NCI-H774 (cell line): ENCODE measurements at places on chromosomes 11 and 22.

GRCh38 chr11:125990244-125990643 lies 44.4 kb downstream of the VSIG10L2 start:
- no peak for DNase-seq

- no peak for DNase-seq
Measured at GRCh38 chr11:110903830-110904229, 191.6 kb upstream of the ARHGAP20 start.

- no peak for DNase-seq
Measured at GRCh38 chr22:28768701-28769393, 3.6 kb upstream of the CCDC117 start.

- no peak for DNase-seq
Measured at GRCh38 chr11:64327993-64328392, 10.1 kb downstream of the PRDX5 start.

GRCh38 chr11:17672469-17672868 lies 46.9 kb upstream of the MYOD1 start:
- DNase-seq = no peak

DNA sequence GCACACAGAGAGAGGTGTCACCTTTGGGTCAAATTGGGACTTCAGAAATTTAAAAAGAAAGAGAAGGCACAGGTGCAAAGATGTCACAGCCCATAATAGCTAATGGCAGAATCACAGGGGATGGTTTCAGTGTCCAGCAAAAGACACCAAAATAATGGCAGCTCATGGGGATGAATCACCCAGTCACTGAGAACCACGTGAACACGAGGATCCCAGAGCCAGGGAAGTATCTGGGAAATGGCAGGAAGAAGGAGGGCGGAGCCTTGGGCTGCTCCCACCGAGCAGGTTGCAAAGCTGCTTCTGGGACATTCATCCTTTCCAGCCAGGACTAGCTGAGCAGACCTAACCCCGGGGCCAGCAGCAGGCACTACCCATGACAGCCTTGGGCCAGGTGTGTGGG lies 45.6 kb downstream of the TRMU start:
- no peak for DNase-seq

- no peak for DNase-seq
Measured at GRCh38 chr11:57331720-57332119, 4.0 kb downstream of the SSRP1 start.

DNA sequence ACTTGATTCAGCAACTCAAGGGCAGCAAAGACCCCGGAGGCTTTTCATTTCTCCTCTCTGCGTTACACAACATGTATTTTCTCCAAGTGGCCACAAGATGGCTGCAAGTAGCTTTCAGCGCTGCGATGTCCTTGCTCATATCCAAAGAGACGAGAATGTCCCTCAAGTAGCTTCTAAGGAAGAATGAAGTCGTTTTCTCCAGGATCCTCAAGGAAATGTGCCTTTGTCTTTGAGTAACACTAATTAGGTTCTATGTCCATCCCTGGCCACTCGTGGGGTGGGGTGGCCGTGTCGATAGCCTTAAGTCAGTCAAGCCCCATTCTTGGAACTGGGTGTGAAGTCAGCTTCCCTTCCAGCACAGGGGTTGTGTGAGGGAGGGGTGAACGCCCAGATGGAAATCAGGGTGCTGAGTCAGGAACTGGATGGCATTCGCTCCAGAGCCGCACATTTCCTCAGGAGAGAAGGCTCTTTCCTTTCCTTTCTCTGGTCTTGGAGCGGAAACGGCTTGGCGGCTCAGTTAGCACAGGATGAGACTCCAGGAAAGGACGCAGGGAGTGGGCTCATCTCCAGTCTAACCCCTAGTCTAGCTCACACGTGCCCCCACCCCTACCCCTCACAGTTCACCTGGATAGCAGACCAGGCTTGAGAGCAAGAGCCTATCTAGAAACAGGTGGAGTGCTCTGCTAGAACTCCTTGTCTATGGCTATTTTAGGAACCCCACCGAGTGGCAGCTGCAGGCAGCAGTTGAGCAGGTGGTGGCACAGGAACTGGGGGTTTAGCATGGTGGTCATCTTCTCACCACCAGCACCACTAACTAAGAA lies 44.3 kb downstream of the NNMT start:
- DNase-seq = peak; percentile 69

- DNase-seq = peak; percentile 37
Measured at GRCh38 chr11:134385774-134386565, 26.1 kb downstream of the B3GAT1 start.

DNA sequence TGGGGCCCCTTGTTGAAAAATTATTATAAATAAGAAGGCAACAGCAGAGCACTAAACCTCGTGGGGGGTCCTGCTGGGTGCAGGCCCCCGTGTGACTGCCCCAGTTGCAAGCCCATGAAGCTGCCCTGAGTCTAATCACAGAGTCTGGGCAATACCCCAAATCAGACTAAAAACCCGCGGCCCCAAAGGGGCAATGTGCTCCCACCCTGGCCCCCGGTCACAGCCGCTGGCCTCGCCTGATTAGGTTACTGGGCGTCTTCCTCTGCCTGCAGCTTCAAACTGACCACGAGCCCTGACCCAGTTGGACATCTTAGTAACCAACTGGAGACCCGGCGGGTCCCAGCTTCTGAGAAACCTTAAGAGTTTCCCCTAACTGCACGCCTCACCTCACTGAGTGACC lies 1.6 kb downstream of the CXCR5 start:
- DNase-seq = no peak

GRCh38 chr11:118217575-118217974 lies 7.2 kb downstream of the JAML start:
- DNase-seq = no peak

- no peak for DNase-seq
Measured at GRCh38 chr22:37103151-37103550, 6.4 kb downstream of the TMPRSS6 start.

GRCh38 chr22:32203181-32204039 lies 1.5 kb downstream of the RFPL2 start:
- no peak for DNase-seq

DNA sequence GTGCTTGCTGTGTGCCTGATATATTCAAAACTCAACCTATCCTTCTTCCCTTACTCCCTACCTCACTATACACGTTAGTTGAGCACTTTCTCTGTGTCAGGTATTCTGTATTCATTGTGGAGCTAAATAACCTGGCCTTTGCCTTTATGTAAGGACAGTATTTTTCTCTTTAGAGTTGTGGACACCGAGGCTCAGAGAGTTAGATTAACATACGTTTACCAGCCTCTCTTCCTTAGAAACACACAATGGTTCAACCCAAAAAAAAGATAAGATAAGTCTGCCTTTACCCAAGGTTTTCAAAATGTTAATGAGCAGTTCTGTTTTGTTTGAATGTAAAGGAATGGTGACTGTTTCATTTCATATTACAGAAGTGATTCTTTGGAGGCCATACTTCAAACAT lies 45.0 kb downstream of the CBL start:
- DNase-seq = no peak

DNA sequence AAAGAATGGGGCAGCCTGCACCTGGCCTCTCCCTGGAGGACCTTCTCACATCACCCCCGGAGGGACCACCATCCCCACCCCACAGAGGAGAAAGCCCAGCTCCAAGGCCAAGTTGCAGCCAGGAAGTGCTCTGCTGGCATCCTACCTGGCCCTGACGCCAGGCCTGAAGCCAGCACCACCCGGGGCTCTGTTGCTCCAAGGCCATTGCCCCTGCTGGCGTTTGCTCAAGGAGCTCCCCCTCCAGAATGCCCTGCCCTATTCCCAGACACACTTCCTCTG lies 10.2 kb downstream of the RTN4R start:
- DNase-seq = no peak

GRCh38 chr11:2817431-2817830 lies 68.1 kb downstream of the CDKN1C start:
- no peak for DNase-seq

DNA sequence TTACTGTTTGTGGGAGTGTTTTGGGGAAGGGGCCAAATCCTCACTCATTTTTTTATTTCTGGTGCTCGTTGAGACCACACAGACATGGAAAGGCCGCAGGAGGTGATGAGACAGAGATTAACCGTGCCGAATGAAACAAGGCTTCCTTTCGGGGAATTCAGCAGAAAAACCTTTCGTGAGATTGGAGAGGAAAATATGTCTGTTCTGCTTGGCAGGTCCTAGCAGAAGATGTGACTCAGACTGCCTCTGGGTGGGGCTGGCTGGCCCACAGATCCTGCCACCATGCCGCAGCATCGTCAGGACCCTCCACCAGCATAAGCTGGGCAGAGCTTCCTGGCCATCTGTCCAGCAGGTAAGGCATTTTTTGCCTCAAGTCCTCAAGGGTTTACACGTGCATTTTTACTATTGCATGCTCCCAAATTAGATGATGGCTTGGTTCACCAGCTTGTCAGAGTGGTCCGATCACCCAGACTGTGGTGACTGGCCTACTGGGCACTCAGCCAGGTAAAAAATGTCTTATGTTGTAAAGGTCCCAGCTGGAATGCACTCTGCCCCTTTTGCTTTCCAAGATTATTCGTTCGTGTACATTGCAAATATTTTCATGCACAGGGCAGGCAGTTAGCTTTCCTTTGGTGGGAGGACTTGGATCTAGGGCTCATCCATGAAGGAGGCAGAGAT lies 1.5 kb downstream of the DDB2 start:
- no peak for DNase-seq

- no peak for DNase-seq
Measured at GRCh38 chr22:39311592-39312400, 7.6 kb downstream of the RPL3 start.

DNA sequence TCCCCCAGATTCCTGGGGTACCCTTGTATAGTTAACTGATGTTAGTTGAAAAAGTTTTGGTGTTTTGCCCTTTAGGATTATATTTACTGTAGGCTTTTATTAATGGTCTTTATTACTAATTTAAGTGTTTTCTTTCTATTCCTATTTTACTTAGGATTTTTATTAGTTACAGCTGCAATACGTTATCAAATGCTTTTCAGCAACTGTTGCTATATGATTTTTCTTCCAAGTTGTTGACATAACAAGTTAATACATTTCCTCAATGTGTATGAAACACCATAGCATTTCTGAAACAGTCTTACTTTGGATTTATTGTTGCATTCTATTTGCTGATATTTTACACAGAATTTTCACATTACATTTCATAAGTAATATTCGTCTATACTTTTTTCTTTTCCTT lies 81.2 kb upstream of the RASSF10 start:
- no peak for DNase-seq

DNA sequence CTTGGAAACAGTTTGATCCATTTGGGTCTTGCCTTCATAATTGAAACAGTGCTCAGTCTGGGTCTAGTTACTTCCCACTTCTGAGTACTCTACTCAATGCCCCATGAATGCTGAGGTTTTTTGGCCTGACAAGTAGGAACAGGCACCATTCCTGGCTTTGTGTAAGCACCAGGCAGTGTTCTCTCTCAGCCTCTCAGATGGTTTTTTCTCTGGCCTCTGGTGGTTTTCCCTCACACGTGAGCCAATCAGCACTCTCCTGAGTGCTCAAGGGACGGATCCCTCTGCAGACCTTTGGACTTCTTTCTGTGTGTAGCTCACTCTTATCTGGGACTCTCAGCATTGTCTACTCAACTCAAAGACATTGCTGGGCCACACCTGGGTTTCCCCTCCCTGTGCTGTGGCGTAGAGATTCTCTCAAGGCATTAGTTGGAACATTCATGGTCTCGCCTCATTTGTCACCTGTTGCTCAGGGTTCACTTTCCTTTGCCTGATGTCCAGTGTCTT lies 21.3 kb downstream of the SIK2 start:
- DNase-seq = no peak

DNA sequence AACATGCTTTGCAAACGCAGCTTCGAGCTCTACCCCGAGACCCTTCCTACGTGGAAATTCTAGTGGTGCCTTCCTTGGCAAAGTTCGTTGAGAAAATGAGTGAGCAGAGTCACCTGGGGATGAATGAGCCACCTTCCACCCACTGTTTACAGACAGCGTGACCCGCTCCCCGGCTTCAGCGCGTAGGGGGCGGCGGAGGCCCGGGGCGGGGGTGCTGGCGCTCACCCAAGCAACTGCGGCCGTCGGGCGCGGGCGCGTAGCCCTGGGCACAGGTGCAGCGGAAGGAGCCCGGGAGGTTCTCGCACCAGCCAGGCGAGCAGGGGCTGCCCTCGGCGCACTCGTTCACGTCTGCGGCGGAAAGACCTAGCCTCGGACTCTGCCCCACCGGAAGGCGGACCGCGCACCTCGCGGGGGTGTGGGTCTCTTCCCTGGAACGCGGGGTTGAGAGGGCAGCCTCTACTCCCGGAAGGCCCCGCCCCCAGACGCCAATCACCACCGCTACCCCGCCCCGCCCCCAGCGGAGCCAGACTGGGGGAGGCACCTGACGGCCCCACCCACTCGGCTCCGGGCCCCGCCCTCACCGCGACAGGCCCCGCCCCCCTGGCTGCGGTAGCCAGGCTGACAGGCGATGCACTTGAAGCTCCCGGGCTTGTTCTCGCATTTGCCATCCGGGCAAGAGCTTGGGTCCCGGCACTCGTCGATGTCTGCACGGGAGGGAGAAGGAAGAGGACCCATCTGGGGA lies 11.8 kb downstream of the LTBP3 start:
- DNase-seq = peak; percentile 88

GRCh38 chr22:41540006-41540315 lies 4.3 kb downstream of the POLR3H start:
- DNase-seq = no peak

- no peak for DNase-seq
Measured at GRCh38 chr11:120917559-120918239, 106.2 kb upstream of the TBCEL start.

DNA sequence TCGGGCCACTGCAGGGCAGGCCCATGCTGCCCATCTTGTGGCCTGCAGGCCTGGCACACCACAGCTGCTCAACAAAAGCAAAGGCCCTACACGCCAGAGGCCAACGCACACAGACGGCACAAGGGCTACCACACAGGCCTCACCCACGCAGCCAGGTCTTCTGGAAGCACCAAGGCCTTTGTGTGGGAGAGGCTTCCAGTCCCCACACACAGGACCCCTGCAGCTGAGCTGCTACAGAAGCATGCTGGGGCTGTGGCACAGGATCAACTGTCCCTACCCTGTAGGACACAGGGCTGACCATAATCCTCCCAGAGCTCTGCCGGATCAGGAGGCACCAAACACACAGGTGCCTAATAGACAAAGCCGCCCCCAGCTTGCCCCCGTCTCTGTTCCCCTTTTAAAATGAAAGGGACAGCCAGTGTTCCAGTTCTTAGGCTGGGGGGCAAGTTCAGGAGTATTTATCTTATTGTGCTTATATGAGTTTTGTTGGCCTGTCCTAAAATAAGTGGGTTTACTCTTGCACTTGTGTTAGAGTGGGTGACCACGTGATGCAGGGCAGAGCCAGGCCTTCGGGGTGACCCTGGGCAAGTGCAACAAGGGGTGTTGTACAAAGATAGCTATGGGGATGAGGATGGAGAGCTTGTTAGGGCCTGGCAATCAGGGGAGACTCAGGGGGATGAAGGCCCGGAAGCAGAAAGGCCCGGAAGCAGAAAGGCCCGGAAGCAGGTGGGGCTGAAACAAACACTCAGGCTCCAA lies 5.4 kb downstream of the TTLL12 start:
- no peak for DNase-seq

GRCh38 chr11:102470251-102470650 lies 17.7 kb upstream of the TMEM123 start:
- DNase-seq = no peak

- DNase-seq = no peak
Measured at GRCh38 chr11:101706541-101706940, 122.7 kb upstream of the TRPC6 start.

GRCh38 chr11:24623121-24623520 lies 126.3 kb downstream of the LUZP2 start:
- no peak for DNase-seq
